Stimulated activated CD8-positive, alpha-beta memory T cell treated with anti-CD3 and anti-CD28 coated beads, Interleukin-7, amount 100 ng/mL, for 24 hours (primary cell): ENCODE measurements at places on chromosomes 1 and 21.

- DNase-seq: no peak
Measured at GRCh38 chr1:18875796-18876128, 16.3 kb upstream of the TAS1R2 start.

- no peak for DNase-seq
Measured at GRCh38 chr21:36555199-36555800, 75.4 kb upstream of the CLDN14 start.

GRCh38 chr1:248906753-248907661, 972 bp downstream of the PGBD2 start:
- DNase-seq: no peak

DNA sequence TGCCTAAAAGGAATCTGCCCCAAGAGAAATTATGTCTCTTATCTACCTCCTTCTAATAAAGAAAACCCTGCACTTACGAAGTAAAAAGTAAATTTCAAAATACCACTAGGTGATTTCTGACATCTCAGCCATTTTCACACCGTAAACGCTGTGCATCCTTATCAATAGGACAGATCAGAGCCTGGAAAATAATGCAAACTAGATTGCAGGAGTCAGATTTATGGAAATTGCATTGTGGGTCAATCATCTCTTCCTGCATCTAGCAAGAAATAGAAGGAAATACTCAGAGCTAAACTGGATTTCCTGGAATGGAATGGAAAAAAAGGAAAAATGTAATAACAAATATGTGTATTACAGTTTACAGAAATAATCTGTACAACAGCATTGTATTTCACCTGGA, 114.3 kb upstream of the PLPPR4 start:
- DNase-seq: no peak

DNA sequence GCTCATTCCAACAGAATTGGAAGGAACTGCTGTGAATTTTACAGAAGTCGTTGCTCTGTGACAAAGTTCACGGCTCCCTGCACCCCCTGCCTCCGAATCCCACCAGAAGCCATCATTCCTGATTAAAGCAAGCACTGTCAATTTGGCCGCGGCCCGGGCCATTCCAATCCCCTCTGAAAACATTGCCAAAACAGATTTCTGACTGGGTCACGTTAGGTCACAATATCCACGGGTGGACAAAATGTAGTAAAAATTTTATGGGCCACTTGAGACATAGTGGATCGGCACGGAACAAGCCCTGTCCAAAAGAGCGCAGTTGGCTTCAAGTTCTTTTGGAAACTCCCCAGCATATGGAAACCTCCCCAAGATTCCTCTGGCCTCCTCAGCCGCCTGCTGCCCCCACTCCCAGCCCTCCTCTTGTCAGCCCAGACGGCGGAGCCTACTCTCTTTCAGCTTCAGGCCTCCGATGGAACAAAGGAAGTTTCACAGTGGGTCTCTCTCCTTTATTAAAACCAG, 67.2 kb upstream of the IFNAR2 start:
- DNase-seq: no peak

GRCh38 chr1:3634059-3634800, 9.4 kb downstream of the TPRG1L start:
- DNase-seq: no peak

GRCh38 chr1:113322439-113322838, 67.9 kb upstream of the MAGI3 start:
- no peak for DNase-seq

DNA sequence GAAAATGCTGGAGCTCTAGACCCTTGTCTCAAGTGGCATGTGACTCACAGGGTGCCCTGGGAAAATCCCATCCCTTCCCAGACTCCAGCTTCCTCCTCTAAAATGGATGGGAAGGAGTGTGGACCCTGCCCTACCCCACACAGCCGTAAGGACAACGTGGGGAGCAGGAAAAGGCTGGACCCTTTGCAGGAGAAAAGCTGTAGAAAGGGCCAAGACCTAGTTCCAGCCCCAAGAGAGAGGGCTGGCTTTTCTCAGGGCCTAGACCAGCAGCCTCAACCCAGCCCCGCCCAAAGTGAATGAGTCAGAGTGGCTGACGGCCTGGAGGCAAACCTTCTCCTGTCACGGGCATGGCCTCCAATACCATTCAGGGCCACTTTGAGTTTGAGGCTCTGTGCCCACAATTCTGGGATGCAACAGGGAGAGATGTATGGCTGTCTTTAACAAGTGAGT, 1.1 kb downstream of the LAMB3 start:
- DNase-seq: no peak

GRCh38 chr1:55696181-55696754, 481.1 kb upstream of the USP24 start:
- no peak for DNase-seq

DNA sequence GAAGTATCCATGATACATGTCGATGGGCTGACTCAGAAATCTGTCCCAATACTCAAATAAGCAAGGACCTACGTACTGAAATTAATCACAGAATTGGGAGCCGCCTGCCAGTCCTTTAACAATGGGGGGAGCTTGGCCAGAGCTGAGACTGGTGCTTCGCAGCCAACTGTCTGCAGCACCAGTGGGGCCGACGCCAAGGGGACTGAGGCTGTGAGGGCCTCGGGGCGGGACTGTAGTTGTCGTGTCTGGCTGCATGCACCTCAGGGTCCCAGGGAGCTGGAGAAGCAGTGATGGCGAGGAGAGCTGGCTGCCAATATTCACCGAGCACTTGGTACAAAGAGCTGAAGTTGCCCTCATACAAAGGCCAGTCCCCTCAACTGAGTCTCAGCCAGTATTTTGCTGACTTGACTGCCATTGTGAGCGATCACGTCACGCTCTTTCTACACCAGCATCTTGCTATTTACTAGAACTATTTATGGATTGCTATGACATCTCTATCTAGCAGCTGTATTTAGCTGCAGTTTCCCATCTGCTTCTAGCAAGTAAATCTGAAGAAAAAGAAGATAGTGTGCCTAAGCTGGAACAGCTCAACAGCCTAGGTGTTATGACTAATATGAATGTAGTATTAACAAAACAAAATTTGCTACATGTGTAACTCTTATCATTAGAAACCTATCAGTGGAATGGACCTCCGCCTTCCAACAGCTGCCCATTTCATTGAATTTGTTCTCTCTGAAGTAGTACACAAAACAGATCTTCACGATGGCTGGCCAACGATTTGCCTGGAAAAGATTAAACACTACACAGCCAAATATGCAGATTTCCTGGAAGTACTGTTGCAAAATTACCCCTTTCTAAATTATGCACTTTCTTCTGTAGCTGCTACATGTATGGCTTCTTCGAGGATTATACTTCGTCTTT, 29.1 kb downstream of the EVI5 start:
- no peak for DNase-seq

DNA sequence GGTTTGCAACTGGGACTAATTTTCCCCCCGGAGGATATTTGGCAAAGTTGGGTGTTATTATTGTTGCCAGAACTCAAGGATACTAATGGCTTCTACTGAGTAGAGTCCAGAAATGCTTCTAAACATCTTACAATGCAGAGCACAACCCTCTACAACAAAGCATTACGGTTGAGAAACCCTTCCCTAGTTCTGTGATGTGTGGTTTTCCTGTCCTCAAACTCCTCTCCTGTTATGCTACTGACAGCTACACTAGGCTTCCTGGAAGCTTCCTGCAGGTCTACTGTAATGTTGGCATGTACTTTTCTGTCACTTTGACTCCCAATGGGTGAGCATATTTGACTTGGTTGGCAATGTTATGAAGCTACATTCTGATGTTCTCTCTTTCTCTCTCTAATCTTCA, 1656.9 kb downstream of the MRPL39 start:
- no peak for DNase-seq

DNA sequence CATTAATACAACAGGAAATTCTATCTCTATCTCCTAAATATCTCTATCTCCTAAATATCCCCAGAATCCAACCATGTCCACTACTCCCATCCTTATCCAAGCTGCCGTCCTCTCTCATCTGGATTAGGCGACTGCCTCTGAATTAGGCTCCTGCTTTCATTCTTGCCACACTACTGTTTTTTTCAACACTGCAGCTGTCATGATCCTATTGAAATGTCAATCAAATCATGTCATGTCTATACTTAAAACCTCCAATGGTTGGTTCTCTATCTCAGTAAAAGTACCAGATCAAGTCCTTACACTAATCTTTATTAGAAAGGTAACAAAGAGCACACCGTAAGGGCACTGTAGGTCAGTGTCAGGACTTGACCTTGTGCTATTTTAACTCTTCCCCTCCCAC, 82.0 kb upstream of the NFIA start:
- DNase-seq: no peak

DNA sequence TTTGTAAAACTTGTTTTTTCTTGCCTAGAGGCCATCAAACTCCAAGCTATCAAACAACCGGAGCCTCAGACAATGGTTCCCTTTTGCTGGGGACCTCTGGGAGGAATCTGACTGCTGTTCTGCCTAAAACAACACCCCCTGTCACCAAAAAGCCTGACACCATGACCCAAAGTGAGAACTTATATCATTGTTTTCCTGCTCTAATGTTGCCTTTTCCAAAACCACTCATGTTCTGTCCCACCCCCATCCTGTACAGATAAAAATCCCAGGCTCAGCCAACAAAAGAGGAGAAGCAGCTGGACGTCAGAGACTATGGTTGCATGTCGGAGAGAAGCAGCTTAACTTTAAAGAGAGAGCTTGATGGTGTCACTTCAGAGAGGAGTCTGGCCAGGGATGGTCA, 327.2 kb upstream of the CXADR start:
- no peak for DNase-seq

GRCh38 chr21:40271164-40271563, 403.9 kb downstream of the PCP4 start:
- no peak for DNase-seq

- no peak for DNase-seq
Measured at GRCh38 chr1:232319518-232320210, 310.3 kb downstream of the SIPA1L2 start.

- DNase-seq: no peak
Measured at GRCh38 chr1:228753287-228753686, 18.0 kb downstream of the RHOU start.

DNA sequence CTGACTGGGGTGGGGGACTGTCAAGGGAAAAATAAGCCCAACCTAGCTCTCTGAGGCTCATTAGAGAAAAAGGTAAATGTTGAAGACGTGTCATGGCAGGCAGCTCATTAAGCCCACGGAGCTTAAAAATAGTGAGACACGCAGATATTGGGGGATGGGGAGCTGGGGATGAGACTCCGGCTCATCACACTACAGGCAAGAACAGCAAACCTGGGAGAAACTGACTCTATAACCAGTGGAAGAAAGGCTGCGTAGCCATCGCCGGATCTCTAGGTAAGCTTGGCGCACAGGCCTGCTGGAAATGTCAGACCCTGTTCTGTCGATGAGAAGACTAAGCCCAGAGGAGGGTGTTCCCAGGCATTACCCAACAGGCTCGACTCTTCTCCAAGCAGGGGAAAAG, 78.0 kb downstream of the SYT2 start:
- no peak for DNase-seq

- no peak for DNase-seq
Measured at GRCh38 chr1:207904391-207904790, 6.5 kb downstream of the CD34 start.

GRCh38 chr1:86339014-86339812, 56.9 kb downstream of the ODF2L start:
- no peak for DNase-seq

DNA sequence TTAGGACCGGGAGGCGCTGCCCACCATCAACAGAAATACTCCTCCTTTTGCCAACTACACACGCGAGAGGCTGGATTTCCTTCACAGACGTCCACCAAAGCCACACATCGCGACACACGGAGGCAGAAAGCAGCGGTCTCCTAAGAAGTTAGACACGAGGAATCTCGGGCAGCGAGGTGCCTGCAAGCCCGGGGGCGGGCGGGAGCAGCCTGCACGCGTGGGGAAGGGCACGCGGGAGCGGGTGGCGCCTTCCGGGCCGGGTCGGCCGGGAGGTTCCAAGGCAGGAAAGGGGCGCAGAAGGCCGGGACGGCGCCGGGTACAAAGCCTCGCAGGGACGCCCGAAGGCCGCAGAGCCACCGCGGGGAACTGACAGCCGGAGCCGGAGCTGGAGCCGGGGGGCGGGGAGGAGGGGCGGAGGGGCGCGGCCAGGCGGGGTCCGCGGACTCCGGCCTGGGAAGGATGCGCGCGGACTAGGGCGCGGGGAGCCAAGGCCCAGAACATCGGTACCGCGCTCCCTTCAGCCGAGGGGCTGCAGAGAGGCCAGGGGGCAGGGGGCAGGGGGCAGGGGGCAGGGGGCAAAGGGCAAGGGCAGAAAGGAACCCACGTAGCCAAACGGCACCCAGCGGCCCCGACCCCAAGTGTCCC, 722 bp downstream of the NPHP4 start:
- no peak for DNase-seq

- DNase-seq: no peak
Measured at GRCh38 chr1:31931593-31932225, 6.5 kb downstream of the PTP4A2 start.

- no peak for DNase-seq
Measured at GRCh38 chr1:111412839-111413238, 14.7 kb downstream of the OVGP1 start.

DNA sequence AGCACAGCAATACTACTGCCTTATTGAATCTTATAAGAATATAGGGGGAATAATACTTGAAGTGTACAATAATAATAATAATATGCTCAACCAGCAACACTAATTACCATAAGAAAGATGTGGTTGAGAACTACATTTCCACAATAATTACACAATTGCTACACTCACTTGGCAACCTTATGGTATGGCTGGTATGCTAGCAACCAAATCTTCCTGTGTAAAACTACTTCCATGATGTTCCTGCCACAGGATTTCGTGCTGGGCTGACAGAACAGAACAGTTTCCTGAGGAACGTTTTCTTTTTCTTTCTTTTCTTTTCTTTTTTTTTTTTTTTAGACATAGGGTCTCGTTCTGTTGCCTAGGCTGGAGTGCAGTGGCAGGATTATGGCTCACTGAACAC, 50.6 kb downstream of the KIF26B start:
- DNase-seq: no peak

DNA sequence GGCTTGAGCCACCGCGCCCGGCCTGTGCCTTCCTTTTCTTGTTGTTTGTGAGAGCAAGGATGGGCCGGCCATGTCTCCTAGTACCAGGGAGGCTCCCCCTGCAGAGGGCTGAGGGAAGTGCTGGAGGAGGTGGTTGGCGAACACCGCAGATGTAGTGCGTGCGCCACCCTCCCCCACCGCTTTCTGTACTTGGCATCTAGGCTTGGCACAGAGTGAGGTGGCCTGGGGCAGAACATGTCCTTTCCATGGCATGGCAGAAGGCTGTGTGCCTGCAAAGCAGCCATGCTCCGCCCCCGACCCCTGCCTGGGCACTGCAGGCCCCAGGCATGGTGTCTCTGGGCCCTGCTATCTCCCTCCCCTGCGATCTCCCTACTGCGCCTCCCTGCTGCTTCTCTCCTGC, 30.7 kb downstream of the ALPL start:
- no peak for DNase-seq
